NCI-H2227 treated with DMSO at 0.1 percent for 48 hours (cell line): ENCODE measurements at places on chromosomes 2 and 18.
A peak's percentile ranks its signal among the peaks of the same experiment; 100 is the strongest.

DNA sequence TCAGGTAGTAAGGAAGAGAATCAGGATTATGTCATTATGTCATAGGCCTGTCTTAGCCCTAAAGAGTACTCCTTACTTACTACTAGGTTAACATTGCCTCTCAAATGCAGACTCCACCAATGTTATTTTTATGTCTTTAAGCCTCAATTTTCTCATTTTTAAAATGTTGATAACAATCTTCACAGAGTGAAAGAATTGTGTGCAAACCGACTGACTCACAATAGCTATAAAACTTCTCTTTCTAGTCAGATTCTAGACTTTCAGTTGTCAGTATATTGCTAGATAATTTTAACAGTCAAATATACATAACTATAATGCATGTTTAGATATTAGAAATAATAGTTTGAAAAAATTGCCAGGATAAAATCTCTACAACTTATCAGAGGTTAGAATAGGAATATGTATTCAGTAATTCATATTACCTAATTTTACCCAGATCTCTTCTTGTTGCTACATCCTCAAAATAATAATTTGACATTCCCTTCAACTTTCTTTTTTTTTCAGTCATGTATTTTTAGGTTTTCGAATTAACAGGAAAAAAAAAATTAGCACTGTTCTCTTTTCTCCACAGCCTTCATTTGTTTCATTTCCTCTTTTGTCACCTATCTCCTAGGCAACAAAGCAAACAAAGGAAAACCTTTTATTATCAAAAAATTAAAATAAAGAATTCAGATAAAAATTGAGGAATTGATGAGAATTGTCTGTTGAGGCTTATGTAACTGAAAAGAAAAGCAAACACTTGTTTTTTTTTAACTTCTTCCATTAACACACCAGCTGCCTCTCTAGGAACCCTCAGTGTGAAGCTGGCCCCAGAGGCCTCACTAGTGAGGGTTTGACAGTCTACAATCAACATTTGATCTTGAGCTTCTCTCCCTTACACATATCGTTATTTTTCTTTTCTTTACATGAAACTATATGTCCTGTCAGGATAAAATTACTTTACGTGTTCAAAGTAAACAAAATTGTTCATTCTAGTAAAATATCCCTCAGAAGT, 279.0 kb downstream of the CALCRL start:
- no peak for DNase-seq

DNA sequence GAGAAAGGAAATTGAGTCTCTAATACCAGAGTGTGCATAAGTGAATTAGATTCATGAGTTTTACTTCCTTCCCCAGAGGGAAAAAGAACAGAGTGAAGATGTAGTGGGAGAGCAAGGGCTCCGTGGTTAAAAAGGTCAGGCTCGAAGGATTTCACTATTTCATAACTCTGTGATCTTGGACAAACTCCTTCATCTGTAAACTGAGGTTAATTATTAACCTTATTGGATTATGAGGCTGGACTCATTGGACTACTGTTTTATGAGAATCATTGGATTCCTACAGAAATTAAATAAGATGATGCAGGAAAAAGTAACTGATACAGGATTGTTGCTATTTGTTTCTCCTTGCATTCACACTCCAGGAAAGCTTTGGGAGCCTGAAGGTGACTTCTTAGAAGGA, 45.0 kb downstream of the SRD5A2 start:
- DNase-seq, result no peak

- DNase-seq, result no peak
Observed at GRCh38 chr2:204514439-204514838, 30.8 kb upstream of the PARD3B start.

DNA sequence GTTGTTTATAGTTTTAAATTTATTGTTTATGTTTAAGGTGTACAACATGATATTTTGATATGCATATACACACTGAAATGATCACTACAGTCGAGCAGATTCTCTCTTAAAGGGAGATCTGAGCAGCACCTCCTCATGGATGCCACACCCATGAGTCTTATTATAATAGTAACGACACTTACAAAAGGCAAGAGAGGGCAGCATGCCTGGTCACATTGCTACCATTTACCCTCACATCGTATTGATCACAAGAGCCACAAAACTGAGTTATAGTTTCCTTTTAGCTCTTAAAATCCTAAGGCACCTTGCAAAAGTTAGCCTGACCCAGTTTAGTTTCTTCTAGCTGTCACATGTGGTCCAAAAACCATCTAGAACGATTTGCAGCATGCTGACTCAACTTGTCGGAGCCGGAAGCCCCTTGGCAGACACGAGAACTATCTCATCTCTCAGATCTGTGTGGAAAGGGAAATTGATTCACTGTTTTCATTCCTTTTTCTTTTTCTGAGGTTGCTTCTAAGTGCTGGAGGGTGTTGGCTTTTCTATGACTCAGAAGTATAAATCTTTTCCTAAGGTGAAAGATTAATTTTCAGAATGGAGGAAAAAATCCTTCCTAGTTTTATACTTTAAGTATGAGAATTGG, 85.3 kb downstream of the CDC42EP3 start:
- no peak for DNase-seq

GRCh38 chr2:219511547-219512325, 2.5 kb upstream of the ASIC4 start:
- DNase-seq, result no peak

- DNase-seq, result no peak
Observed at GRCh38 chr2:44970846-44971450, 29.4 kb downstream of the SIX3 start.

DNA sequence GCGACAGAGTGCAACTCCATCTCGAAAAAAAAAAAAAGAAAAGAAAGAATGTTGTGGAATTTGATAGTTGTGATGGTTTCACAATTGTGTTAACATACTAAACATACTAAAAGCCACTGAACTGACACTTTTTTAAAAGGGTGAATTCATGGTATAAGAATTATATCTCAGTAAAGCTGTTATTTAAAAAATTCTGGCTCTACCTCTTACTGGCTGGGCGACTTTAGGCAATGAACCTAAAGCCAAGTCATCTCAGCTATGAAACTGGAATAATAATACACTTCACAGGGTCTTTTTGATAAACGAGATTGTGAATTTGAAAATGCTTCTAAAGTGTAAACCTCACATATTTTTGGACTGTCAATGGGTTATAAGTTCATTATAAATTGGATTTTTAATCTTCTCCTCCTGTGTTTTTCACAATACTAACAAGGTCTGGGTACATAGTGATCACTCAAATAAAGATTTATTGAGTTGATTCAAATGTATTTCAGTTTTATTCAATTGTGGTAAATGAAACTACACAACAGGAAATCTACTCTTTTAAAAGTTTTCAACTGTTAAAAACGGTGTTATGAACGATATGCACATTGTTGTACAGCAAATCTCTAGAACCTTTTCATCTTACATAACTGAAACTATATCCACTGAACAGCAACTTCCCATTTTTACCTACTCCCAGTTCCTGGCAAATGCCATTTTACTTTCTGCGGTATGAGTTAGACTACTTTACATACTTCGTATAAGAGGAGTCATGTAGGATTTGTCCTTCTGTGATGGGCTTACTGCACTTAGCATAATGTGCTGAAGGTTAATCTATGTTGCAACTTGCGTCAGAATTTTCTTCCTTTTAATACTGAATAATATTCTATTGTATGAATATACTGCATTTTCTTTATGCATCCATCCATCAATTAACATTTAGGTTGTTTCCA, 43.0 kb upstream of the GTF2A1L start:
- no peak for DNase-seq

- DNase-seq, result no peak
Observed at GRCh38 chr2:45691171-45691999, 39.9 kb downstream of the PRKCE start.

- DNase-seq, result no peak
Observed at GRCh38 chr2:62309465-62310091, 113.7 kb downstream of the B3GNT2 start.

- DNase-seq, result no peak
Observed at GRCh38 chr18:13260197-13260934, 41.8 kb downstream of the LDLRAD4 start.

DNA sequence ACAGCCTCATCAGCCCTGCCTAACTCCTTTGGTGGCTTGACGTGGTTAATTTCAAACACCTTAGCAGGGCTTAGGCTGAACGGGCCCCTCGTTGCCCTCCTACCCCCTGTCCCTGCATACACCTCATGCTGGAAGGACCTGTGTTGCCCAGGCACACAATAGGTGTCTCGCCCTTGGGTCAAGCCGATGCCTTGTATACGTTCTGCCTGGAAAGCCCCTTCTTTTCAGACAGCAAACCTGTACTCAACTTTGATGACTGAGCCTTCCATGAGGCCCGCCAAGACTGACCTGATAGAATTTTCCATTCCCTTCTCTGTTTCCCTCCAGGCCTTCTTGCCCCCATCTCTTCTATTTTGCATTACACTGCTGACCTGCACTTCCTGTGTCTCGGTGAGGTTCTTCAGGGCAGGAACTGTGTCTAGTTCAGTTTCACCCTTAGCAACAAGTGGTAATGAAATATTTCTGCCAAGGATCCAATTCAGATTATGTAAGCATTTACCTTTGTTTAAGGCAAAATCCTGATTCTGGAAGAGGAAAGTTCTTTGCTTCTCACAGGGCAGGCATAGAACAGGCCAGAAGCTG, 7.9 kb downstream of the GREB1 start:
- DNase-seq, result no peak

GRCh38 chr2:86477349-86477748, 36.2 kb downstream of the KDM3A start:
- no peak for DNase-seq

- no peak for DNase-seq
Observed at GRCh38 chr2:187774551-187775071, 220.4 kb upstream of the TFPI start.

- no peak for DNase-seq
Observed at GRCh38 chr2:119939915-119940314, 73.0 kb upstream of the EPB41L5 start.

GRCh38 chr2:30145826-30146336, 926 bp upstream of the YPEL5 start:
- DNase-seq, result no peak

DNA sequence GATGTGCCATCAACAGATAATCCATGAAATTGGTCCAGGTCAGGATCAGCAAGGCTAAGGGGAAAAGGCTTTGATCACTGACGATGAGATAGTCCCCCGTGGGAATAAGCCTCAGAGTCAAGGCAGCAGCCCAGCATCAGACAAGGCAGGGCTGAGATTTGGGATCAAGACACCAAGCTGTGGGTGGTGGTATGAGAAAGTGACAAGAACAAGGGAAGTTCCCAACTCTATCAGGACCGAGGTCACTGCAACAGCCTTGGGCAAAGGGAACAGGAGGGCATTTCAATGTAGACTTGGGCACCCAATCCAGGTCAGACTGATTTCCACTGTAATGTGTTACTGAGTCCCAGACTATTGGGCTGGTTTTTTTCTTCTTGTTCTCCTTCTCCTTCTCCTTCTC, 18.7 kb downstream of the PLEK start:
- no peak for DNase-seq

DNA sequence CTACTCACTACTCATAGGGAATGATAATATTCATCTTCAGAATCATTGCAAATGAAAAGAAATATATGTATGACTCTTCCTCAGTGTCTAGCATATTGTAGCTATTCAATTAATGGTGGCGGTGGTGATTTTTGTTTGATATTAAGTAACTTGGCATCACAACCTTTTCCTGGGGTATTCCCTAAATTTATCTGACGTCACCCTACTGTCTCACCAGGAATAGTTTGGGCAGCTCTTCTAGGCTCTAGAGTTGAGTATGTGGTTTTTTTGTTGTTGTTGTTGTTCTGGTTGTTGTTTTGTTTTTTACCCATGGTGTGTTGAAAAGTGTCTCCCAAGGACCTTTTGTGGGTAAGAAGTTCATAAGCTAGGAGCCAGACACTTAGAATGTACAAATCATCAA, 1320.3 kb upstream of the LRRTM1 start:
- no peak for DNase-seq

- DNase-seq, result no peak
Observed at GRCh38 chr2:138901530-138901929, 121.3 kb upstream of the NXPH2 start.

- DNase-seq, result peak; percentile 13
Observed at GRCh38 chr2:181738074-181738473, 57.8 kb upstream of the NEUROD1 start.

DNA sequence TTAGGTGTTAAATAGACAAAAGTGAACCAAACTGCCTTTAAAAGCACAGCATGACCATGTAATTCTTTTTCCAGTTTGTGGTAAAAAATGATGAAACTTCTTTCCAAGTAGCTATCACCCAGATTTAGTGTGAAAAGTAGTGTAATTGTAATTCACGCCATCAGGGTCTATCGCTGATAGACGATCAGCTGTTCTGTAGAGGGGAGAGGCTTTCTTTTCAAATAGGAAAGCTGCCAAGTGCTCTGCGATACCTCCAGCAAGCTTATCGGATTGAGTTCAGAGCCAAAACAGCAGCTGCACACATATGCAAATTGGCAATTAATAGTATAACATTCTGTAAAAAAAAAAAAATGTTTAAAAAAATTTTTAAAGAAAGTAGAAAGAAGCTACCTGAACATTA, 61.9 kb upstream of the PSMD14 start:
- no peak for DNase-seq

DNA sequence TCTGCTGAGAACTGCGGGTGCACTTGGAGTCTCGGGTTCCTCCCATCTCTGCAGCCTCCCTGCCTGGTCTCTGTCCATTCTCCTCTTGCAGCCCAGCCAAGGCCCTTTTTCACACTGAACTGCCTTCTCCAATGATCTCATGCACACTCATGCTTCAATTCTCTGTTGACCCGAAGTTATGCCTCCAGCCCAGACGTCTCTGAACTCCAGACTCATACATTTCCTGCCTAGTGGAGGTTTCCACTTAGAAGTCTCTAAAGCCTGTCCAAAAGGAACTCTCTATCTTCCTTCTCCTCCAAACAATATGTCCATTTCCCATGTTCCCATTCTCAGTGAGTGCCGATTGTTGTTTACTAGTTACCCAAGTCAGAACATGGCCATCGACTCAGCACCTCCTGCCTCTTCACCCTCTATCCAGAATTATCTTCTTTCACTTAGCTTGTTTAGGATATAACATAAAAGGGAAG, 155.2 kb downstream of the IRS1 start:
- DNase-seq, result no peak

DNA sequence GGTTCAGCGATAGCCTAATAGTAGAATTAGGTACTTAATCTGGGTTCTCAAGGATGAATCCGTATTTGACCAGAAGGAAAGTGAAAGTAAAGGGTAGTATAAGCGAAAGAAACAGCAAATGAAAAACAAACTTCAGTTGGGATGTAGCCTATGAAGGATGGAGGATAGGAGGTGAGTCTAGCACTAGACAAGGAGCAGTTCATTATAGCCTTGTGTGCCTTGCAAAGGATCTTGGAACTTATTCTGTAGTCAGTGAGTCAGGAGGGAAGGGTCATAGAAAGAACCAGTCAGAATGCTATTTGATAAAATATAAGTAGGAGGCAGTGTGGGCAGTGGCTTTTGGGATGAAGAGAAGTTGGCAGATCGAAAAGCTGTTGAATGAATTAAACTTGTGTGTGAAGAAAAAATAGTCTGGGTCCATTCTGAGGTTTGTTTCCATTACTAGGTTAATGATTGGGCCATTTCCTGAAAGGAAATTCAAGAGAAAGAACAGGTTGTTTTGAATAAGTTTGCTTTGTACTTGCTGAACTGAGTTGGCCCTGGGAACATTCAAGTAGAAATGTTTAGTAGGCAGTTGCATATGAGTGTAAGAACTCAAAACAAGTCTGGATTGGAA, 48.5 kb downstream of the ANKRD12 start:
- DNase-seq, result no peak
